Choroid plexus epithelial cell (primary cell): ENCODE measurements at places on chromosomes 13 and 19.
A peak's percentile ranks its signal among the peaks of the same experiment; 100 is the strongest.

GRCh38 chr13:44337581-44337980, 36.0 kb upstream of the SERP2 start:
- DNase-seq, result no peak

DNA sequence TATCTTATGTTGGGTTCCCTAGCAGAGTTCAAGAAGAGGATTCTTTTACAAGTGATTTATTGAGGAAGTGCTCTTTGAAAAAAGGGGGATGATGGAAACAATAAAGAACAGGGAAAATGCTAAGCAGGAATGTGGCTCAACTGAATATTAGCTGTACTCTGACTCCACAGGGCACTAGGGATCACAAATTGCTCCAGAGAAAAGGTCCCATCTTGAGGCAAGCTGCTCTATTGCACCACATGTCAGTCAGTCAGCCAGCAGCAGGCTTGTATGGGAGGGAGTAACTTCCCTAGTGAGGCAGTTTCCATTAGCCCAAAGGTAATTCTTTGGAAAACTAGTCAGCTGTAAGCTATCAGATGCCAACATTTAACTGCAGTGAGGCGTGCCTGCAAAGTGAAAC, 73.3 kb upstream of the FNDC3A start:
- peak; percentile 43 for DNase-seq

- DNase-seq, result peak; percentile 27
Measured at GRCh38 chr13:43537124-43537523, 249.6 kb downstream of the ENOX1 start.

GRCh38 chr13:24237356-24237755, 72.0 kb upstream of the C1QTNF9 start:
- DNase-seq, result no peak

GRCh38 chr13:106528718-106529414, 6.6 kb downstream of the EFNB2 start:
- DNase-seq, result no peak

DNA sequence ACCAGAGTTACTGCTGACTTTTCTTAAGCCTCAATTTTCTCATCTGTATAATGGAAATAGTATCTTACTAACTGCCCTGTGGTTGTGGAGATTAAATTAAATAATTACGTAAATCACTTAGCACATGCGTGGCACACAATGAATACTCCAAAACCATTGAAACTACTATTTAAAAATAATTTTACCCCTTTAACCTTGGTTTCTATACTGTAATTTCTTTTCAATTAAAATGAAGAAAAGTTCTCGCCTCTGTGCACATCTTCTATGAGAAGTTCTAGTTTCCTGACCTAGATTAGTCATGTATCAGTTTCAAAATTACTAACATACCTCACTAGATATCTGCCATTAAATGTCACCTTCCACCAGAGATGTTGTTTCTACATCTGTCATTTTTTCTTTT, 5.7 kb downstream of the SLITRK1 start:
- DNase-seq, result no peak

GRCh38 chr19:57239982-57240310, 486 bp upstream of the ZNF805 start:
- DNase-seq, result peak; percentile 14

- DNase-seq, result no peak
Measured at GRCh38 chr19:3784607-3785450, 1.4 kb downstream of the MATK start.

DNA sequence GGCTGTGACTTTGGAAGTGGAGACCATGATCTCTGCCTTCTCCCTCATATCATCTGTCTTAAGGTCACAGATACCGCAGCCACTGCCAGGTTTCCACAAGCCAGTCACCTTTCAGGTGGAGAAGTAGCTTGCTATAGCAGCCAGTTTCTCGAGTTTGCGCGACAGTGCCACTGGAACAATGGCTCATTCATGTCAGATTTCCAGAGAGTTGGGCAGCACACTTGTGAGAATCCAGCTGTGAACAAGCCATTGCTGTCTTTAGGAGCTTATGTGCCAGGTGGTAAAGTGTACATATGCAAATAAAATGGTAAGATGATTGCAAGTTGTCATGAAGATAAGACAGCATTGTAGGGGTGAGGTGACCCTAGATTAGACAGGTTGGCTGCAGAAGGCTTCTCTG, 22.3 kb downstream of the GARRE1 start:
- DNase-seq, result no peak

GRCh38 chr19:42024622-42025111, 30.6 kb upstream of the ATP1A3 start:
- no peak for DNase-seq

DNA sequence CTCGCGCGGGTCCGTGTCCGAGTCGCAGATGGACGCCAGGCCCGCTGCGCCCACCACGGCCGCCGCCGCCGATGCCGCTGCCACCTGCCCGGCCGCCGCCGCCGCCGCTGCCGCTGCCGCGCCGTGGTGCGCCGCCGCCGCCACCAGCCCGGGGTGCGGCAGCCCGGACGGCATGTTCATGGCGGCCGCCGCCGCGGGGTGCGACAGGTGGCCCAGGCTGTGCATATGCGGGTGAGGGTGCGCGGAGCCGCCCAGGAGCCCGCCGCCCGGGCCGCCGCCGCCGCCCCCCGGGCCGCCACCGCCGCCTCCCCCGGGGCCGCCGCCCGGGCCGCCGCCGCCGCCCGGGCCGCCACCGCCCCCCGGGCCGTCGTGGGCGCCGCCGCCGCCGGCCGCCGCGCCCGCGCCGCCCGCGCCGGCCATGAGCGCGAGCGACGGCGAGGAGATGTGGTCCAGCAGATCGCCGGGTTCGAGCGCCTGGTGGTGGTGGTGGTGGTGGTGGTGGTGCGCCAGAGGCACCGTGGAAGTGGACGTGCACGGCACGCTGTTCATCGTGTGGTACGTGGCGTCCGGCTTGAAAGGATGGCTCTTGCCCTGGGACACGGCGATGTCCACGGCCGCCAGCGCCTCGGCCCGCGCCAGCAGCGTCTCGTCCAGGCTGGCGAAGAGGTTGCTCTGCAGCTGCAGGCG, 1.3 kb downstream of the POU4F1 start:
- no peak for DNase-seq

DNA sequence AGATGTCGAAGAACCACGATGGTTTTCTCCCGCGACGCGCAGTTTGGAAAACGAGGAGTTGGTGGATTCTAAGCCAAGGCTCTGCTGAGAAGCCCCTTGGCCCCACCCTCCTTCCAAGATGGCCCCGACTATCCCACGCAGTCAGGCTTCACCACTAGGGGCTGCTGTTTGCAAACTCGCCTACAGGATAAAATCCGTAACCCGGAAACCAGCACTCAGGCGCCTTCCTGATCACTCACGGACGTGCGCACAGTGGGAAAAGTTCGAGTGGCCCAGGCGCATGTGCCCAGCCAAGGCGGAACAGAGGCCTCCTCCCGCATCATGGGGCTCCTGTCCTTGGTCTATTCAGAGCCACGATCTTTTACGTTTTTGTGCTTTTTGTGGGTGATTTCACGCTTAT, 19.2 kb upstream of the UQCR11 start:
- DNase-seq, result peak; percentile 70

GRCh38 chr19:49820125-49820524, 2.0 kb downstream of the MED25 start:
- DNase-seq, result no peak

- no peak for DNase-seq
Measured at GRCh38 chr19:45147835-45148676, 12.7 kb downstream of the NKPD1 start.

DNA sequence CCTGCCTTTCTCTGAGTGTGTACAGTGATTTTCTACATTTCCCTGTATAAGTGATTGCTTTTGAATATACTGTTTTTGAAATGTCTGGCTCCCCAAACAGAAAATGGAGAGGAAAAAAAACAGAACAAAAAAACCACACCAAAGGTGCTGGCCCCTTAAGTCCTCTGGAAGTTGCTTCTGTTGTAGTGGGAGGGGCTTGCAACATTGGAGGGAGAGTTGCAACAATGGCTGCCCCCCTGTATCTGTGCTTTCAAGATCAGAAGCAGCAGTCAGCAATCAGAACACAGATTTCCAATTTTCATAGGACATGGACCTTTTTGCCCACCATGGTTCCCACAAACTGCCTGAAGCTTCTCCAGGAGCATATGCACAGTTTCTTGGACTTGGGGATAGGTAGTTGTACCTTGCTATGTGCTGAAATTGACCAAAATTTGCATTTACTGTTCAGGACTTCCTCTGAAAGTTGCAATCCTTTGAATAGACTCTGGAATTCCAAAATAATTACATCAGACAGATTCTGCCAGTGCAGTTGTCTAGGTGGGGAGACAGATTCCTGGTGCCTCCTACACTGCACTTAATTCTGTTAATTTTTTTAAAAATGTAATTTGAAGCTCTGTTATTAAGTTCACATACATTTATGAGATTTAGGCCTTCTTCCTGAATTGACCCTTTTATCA, 13.8 kb downstream of the BIVM start:
- DNase-seq, result peak; percentile 56

DNA sequence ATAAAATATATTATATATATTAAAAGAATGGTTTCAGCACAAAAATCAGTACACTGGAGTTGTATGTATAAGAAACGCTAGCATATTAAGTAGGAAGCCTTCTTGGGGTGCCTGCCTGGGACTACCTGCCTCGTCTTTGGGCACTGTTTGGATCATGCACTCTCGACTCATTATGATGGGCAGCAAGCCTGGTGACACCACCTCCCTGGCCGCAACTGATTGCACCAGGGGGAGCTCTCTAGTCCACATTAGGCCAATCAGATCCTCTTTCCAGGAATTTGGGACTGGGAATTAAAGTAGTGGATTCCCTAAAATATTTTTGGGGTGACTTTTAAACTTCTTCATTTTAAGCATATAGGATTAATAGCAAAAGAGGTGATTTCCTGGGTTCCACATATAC, 56.0 kb upstream of the RGCC start:
- DNase-seq, result no peak

DNA sequence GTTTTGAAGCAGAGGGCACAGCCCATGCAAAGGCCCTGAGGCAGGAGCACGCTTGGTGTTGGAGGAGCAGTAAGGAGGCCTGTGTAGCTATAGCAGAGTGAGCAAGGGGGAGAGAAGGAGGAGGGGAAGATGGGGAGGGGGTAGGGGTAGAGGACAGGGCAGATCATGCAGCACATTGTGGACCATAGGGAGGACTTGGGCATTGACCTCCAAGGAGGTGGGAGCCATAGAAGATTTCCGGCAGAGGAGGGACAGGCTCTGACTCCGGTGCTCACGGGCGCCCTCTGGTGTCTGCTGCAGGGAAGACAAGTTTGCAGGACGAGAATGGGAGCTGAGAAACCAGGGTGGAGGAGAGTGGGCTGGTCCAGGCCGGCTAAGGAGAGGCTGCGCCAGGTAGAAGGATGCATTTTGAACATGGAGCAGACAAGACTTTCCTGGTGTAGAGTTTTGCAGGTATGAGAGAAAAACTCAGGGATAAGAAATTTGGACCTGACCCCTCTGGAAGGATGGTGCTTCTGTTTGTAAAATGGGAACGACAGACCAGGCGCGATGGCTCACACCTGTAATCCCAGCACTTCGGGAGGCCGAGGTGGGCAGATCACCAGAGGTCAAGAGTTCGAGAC, 13.7 kb upstream of the CREB3L3 start:
- DNase-seq, result peak; percentile 67

GRCh38 chr13:35838356-35838755, 292.8 kb downstream of the DCLK1 start:
- peak; percentile 89 for DNase-seq

DNA sequence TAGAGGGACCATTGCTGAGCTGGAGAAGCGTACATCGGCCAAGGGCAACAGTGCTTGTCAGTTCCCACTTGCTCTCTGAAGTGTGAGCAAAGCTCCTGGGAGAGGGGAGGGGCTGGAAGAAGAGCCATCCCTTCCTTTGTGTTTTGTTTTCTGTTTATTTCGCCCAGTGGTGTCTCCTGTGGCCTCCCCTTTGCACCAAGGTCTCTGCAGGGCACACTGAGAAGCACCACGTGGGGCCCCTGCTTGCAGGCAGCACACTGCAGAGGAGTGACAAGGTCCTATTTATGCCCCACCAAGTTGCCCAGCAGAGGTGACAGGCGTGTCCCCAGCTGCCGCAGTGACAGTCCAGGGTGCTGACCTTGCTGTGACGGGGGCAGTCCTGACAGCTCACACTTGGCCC, 24.0 kb downstream of the GRIN2D start:
- DNase-seq, result no peak

DNA sequence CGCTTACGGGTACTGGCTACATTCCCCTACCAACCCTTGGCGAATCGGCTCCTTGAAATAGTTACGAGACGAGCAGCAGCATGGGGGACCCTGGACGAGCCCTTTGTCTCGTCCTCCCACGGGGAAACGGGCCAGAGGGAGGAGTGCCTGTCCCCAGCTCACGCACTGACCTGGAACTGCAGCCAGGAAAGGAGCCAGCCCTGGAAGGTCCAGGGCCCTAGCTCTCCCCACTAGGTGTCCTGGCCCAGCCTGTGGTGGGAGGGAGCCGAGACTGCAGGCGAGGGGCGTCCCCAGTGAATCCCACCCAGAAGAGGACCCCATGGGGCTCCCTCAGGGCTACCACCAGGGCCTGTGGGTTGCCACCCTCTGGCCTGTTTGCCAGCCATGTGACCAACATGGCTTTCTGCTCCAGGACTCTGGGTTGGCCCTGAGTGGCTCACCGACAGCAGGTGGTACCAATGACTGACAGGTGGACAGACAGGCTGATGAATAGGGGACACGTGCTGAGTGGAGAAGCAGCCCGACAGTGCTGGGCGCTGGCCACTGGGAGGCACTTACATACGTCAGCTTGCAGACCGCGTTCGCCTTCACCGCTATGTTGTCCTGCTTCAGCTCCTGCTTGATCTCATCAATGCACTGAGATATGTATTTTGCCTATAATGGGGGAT, 13.2 kb downstream of the AP3D1 start:
- no peak for DNase-seq

DNA sequence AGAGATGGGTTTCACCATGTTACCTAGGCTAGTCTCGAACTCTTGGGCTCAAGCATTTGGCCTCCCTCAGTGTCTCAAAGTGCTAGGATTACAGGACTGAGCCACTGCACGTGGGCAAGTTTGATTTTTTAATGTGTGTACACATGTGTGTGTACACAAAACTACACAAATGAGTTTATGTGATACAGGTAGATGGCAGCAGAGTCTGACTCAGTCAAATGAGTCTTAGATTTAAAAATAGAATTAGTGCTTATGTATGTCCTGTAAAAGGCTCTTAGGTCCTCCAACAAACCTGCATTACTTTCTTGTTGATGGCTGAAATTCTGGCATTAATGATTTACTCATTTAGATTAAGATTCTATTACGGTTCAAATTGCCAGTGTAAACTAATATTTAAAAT, 293.7 kb downstream of the PCDH17 start:
- DNase-seq, result peak; percentile 0

DNA sequence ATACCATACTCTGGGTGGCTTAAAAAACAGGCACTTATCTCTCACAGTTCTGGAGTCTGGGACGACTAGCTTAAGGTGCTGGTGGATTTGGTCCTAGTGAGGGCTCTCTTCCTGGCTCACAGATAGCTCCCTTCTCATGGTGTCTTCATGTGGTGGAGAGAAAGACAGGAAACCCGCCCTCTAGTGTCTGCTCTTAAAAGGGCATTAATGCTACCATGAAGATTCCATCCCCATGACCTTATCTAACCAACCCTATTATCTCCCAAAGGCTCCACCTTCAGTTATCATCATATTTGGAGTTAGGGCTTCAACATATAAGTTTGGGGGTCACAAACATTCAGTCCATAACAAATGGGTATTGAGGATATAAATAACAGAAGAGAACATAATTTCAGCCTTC, 139.4 kb downstream of the HS6ST3 start:
- DNase-seq, result peak; percentile 14
